ENCODE measurements at places on chromosomes 3 and 15.

DNA sequence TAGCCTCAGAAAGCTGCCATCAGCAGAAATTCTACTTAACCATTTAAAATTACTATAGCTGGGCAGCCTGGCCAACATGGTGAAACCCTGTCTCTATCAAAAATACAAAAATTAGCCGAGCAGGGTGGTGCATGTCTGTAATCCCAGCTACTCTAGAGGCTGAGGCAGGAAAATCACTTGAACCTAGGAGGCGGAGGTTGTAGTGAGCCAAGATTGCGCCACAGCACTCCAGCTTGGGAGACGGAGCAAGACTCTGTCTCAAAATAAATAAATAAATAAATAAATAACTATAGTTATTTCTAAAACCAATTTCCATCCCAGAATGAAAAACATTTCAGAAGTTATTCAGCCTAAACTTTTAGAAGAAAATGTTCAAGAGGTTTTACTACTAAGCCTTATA, 25.1 kb downstream of the LRRFIP2 start:
- no peak for DNase-seq

- no peak for DNase-seq
Measured at GRCh38 chr3:32751377-32751776, 66.4 kb downstream of the CNOT10 start.

DNA sequence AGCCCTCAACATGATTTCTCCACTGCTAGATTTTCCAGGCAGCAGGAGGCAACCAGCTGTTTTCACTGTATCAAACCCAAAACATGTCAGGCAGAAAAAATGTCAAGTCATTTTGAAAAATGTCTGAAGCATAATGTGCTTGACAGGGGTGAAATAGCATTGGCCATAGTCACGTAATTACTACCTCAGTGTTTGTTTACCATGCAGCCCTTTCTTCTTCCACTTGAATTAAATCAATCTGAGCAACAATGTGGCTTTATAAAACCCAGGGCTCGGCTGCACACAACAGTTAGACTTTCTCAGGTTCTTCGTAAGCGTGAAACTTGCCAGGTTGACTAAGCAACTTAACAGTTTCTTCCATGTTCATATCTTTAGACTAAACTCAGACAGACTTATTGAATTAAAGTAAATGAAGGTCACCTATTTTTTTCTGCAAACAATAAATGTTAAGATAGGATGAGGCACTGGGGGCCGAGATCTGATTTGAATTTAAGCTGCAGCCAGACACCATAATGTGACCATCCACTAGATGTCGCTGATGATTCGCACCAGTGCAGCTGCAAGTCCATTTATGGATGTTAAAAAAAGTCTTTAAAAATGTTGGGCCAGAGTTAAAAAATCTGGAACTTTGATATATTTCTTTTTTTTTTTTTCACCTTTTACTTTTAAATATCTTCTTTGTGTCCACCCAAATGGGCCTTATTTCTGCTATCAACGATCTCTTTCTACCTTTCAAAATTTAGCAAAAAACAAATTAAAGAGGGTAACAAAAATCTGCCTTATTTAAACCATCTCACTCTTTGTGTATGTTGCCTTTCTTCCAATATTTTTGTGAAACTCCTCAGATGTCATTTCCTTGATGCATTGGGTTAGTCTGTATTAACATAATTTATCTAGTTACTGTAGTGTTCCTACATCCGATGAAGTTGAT, 305.9 kb downstream of the CACNA2D3 start:
- peak; percentile 32 for DNase-seq

- DNase-seq: no peak
Measured at GRCh38 chr3:36695113-36695768, 69.1 kb downstream of the DCLK3 start.

GRCh38 chr3:177236704-177237103, 39.4 kb upstream of the TBL1XR1 start:
- DNase-seq: no peak

- no peak for DNase-seq
Measured at GRCh38 chr15:34760909-34761308, 6.1 kb upstream of the GJD2 start.

- DNase-seq: peak; percentile 79
Measured at GRCh38 chr15:87365186-87365585, 891.4 kb downstream of the NTRK3 start.

- no peak for DNase-seq
Measured at GRCh38 chr3:9369508-9369907, 6.7 kb downstream of the THUMPD3 start.

- no peak for DNase-seq
Measured at GRCh38 chr3:23239211-23240068, 36.3 kb downstream of the UBE2E2 start.

GRCh38 chr15:85704066-85704465, 90.7 kb downstream of the KLHL25 start:
- no peak for DNase-seq

DNA sequence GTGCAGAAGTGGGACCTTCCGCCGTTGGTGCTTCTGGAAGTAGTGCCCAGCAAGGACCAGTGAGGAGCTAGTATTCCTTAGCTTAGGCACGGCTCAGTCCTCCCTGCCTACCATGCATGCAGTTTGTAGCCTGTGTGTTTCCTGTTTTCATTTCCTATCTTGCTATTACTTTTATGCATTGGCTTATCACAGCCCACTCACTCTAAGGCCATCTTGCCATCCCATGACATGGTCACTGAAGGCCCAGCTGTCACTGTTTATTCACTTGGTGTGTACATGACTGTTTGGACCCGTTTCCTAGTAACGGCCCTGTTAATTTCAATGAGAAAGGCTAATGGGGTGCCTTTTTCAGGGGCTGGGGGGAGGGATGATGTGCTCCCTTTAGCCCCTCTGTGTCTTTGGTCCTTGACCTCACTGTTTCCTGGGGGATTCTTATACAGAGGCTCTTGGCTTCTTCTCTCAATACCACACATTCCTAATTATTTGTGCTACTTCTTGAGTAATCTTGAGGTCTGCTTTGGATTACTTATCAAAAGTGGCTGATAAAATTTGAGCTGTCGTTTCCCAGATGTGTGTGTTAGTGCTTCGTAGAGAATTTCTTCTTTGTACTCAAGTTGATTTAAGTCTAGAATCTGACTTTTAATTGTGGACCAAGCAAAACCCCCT, 24.5 kb upstream of the TRAK1 start:
- peak; percentile 90 for DNase-seq

GRCh38 chr15:34353627-34354026, 10.5 kb downstream of the NUTM1 start:
- DNase-seq: no peak

DNA sequence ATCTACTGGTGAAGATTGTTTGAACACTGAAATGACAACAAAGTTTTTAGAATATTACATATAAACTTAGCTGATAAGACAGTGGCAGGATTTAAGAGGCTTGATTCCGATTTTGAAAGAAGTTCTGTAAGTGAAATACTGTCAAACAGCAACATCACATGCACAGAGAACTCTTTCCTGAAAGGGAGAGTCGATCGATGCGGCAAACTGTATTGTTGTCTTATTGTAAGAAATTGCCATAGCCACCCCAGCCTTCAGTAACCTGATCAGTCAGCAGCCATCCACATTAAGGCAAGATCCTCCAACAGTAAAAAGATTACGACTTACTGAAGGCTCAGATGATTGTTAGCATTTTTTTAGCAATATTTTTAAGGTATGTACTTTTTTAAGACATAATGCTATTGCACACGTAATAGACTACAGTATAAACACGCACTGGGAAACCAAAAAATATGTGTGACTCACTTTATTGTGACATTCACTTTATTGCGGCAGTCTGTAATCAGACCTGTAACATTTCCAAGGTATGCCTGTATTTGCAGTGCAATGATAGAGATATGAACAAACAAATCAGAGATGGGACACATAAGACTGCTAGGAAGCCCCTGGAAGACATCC, 225.6 kb upstream of the UBE2E1 start:
- peak; percentile 48 for DNase-seq

- no peak for DNase-seq
Measured at GRCh38 chr15:63887630-63888029, 53.9 kb upstream of the HERC1 start.

- peak; percentile 38 for DNase-seq
Measured at GRCh38 chr15:34470091-34470490, 32.5 kb upstream of the GOLGA8A start.

DNA sequence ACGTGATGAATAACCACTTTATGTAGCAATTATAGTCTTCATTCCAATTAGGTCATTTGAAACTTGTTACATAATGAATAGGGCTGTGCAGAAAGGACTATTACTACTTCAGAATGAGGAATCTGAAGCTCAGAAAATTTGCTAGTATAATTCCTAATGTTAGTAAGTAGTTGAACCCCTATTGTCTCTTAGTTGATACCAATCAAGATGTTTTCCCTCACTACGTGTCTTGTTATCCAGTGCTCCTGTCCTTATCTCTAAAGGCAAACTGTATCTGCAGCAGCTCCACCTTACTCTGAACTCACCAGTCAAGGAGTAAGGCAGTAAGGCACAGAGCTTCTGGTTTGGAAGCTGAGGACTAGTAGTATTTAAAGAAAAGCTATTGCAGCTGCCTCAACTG, 32.0 kb downstream of the RAB11A start:
- DNase-seq: no peak

- DNase-seq: no peak
Measured at GRCh38 chr3:18888370-18888769, 259.9 kb upstream of the KCNH8 start.

- no peak for DNase-seq
Measured at GRCh38 chr3:168709073-168709472, 613.3 kb upstream of the GOLIM4 start.

DNA sequence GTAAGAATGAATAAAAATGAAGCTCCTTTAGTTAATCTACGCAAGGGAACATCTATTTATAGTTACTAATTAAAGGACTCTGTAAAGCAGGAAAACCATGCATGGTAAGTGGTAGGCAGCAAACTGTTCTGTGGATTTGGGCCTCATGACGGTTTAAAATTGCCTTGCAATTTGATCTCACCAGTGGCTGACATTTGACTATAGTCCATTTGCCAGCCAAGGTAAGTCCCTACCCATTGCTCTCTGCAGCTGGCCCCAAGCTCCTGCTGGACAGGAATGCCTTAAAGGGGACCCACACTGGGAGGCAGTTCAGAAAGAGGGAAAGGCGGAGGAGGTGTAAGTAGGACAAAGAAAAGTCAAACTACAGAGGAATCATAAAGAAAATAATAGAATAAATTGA, 203.3 kb downstream of the PLCL2 start:
- no peak for DNase-seq

DNA sequence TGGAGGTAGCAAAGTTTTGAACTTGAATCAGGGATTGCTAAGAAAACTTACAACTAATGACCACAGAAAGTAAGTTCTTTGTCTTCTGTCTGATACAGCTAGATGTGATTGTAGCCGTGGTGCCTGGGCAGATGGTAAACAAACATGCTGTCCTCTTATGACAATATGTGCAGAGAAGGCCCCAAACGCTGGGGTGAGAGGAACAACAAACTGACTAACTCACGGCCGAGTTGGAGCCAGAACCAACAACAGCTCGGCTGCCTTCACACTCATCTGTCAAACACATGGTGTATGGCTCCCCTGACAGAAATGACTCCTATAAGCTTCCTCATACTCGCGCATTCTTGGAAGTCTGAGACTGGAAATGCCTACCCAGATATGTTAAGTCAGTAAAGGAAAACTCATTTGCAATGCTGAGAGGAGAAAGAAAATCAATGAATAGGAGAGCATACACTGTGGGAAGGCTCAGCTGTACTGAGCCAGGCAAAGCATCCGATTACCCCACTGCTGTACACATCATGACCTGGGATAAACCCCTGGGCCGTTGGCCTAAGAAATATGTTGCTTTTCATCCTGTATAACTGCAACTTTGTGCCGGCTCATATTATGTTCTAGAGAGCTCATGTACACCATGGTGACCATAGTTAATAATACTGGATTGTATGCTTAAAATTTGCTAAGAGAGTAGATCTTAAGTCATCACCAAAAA, 5.7 kb downstream of the THBS1 start:
- peak; percentile 82 for DNase-seq

- DNase-seq: peak; percentile 43
Measured at GRCh38 chr3:158539414-158540014, 31.5 kb upstream of the MLF1 start.

Data from LHCN-M2 (cell line).